Cerebellar cortex (tissue), 1 donor: ENCODE measurements at places on chromosomes 6 and 20.

GRCh38 chr6:53360093-53360912 is 11.6 kb upstream of the ELOVL5 start:
- DNase-seq, result peak; percentile 28

DNA sequence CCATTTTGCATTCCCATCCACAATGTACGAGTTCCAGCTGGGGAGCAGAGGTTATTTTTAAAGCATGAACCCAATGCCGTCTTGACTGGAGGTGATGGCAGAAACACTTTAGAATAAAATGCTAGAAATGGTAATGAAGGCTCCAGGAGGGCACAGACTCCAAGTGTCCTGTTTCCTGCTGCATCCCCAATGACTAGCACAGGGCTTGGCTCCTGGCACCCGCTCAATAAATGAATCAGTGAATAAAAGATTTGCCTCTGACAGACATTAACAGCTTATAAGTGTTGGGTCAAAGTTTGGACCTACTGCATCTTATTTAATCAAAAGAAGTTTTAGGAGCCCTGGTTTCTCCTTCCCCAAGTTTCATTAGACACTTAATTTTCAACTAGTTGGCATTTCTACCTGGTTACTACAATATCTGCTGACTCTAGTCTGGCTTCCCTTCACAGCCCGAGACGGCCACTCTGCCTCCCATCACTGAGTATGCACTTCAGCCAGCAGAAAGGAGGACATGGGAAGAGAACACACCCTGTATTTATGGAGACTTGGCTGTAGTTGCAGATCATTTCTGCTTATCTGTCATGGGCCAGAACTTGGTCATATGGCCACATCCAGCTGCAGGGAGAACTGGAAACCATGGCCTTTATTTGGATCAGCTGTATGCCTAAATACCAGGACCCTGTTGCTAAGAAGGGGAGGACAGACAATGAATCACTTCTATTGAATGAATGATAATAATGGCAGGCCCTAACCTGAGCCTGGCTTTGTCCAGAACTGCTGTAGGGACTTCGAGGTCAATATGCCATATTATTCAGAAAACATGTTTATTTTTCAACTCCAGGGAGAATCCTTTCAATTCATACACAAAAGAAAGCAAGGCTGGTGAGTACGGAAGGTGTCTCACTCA is 63.1 kb downstream of the TTI1 start:
- no peak for DNase-seq

DNA sequence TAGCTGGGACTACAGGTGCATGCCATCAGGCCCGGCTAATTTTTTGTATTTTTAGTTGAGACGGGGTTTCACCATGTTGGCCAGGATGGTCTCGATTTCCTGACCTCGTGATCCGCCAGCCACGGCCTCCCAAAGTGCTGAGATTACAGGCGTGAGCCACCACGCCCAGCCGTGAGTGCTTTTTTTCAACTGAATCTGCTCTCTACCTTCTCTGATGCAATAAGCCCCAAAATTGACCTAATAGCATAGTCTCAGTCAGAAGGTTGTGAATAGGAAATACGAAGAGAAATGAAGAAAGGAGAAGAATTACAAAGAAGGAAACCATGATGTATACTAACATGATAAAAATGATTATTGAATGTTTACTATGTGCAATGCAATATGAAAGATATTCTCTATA is 33.2 kb downstream of the BEND6 start:
- no peak for DNase-seq

GRCh38 chr6:54856129-54856528 is 9.6 kb downstream of the FAM83B start:
- DNase-seq, result no peak

GRCh38 chr6:146866731-146867414 is 268.1 kb downstream of the ADGB start:
- no peak for DNase-seq

DNA sequence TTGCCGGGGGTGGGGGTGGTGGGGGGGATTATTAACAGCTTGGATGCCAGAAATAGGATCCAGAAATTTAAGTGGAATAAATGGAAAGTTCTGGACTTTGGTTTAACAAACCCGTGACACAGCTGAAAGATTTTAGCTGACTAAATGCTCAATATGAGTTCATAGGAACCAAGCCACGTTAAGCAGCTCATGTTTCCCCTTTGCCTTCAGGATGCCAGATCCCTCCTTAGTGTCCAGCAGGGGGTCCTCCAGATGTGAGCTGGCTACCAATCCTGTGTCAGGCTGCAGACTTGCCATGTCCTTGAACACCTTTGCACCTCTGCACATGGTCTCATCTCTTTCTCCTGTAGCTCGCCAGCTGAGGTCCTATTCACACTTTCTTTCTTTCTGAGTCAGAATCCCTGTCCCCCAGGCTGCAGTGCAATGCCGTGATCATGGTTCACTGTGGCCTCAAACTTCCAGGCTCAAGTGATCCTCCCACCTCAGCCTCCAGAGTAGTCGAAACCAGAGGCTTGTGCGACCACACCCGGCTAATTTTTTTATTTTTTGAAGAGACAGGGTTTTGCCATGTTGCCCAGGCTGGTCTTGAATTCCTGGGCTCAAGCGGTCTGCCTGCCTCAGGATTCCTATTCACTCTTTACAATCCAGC is 133.3 kb upstream of the ARMC2 start:
- DNase-seq, result no peak

- DNase-seq, result no peak
These were observed 102.2 kb upstream of the EXOC2 start for GRCh38 chr6:795046-795685.

GRCh38 chr20:2051946-2052345 is 49.7 kb upstream of the STK35 start:
- no peak for DNase-seq

GRCh38 chr6:10465629-10466499 is 51.0 kb upstream of the TFAP2A start:
- DNase-seq, result peak; percentile 23

GRCh38 chr20:51654495-51654894 is 112.0 kb upstream of the NFATC2 start:
- DNase-seq, result no peak

DNA sequence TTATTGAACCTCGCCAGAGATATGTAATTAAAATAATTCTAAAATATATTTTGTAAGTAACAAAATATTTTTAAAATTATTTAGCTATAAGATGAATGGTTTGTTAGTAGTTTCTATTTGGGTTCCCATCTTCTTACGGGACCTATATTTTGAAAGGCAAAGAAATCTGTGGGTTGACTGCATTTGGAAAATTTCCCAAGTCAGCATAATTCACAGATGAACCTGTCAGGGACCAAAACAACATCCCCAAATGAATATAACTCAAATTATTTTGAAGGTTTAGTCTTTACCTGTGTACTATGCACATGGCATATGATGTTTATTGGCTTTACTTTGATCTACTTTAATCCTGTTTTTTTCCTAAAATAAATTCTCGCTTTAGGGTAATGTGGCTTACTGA is 607.4 kb upstream of the JAG1 start:
- DNase-seq, result no peak

GRCh38 chr20:23874747-23875146 is 4.8 kb downstream of the CST5 start:
- no peak for DNase-seq

DNA sequence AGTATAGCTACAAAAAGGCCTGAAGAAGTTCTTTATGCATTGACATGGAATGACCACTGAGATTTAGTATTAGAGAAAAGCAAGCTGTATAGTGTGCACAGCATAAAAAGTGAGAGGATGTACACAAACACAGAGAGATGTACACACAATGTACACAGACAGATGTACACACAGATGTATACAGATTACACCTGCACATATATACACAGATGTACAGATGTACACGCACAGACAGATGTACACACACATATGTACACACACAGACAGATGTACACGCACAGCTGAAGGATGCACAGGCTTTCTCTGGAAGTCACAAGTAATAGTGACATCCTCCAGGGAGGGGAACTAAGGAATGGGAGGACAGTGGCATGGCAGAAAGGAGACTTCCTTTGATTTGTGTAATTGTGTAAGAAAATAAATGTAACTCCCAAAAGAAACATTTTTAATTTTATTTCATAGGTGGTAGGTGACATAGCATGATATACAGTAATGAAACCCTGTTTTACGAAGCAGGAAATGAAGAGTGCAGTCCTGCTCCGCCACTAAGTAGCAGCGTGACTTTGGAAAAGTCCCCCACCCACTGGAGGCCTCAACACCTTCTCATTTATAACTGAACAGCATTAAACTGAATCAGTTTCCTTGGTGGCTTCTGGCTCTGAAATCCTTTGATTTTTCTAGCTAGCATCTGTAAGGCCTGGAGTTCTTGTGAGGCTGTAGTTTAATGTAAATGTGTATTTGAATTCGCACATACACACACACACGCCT is 14.1 kb downstream of the NFATC2 start:
- DNase-seq, result no peak

GRCh38 chr20:32918296-32918695 is 59.6 kb downstream of the EFCAB8 start:
- DNase-seq, result no peak

DNA sequence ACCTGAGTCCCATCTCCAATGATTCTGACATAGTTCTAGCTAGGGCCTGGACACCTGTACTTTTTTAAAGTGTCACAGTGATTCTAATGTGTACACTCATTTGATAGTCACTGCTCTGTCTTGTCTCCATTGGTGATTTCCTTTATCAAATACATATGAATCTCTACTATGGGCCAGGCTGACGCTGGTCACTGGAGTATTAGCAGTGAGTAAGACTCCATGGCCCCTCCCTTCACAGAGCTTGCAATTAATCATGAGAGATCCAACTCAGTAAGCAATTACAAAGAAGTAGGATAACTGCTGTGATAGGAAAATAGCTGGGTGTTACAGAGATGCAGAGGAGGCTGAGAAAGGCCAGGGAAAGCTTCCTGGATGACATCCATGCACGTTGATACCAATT is 19.3 kb upstream of the SASH1 start:
- DNase-seq, result no peak

GRCh38 chr20:63128367-63128766 is 87.6 kb downstream of the YTHDF1 start:
- no peak for DNase-seq

DNA sequence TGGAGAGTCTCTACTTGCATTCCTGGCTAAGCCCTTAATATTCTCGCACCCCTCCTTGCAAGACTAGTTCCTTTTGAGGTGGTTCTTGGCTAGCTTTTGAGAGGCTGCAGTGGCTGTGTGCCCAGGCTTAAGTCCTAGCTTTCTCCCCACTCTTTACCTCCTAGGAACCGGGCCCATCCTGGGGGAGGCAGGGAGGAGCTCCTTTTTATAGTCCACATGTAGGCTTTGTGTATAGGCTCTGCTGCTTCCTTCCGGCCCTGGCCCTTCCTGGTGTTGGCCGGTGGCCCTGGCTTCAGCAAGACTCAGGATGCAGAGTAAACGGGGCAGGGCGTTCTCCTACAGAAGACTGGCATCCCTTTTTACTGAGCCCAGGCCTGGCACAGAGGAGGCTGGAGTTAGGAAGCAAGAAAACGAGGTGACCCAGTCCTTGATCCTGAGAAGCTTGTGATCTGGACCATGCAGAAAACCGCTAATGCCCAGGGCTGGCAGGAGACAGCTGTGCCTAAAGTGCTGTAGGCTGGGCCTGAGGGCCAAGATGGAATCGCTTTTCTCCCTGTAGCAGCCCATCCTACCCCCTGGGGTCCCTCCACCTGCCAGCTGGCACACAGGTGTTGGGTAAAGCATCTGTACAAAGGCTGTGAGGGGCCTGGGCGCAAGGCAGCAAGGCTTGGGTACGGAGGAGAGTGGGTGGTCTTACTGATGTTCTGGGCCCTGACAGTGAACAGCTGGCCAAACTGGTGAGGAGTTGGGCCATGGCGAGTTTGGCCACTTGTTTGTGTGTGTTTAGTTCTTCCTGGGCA is 8.7 kb downstream of the PLCG1 start:
- DNase-seq, result peak; percentile 74

- no peak for DNase-seq
These were observed 928.9 kb upstream of the CITED2 start for GRCh38 chr6:140303218-140303949.

DNA sequence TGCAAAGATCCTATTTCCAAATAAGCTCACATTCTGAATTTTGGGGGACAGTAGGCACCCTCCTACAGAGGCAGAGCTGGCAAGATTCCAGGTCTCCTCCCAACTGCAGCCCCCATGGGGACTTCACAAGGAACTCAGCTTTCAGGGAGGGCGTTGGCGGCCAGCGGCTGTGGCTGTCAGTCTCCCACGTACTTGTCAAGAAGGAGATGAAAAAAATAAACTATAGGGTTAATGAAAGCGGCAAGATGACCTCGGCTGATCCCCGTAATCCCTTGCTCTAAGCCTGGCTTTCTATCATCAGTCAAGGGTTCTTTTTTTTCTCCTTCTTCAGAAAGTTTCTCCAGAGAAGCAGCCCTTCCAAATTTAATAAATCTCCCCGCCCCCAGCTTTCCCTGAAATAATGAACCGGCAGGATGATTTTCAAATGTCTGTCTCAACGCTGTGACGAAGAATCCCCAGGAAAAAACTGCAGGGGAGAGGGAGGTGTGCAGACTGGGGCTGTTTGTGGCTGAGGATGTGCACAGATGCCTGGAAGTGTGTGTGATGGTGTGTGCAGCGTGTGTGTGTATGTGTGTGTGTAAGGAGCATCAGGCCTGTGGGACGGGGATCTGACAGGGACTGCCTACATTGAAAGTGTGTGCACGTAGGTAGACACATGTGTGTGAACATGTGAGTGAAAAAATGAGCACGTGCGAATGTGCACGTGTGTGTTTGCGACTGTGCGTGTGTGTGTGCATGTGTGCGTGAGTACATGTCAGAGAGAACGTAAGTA is 78.7 kb downstream of the SLC2A10 start:
- no peak for DNase-seq

- no peak for DNase-seq
These were observed 60.6 kb downstream of the GPX5 start for GRCh38 chr6:28586324-28586723.

DNA sequence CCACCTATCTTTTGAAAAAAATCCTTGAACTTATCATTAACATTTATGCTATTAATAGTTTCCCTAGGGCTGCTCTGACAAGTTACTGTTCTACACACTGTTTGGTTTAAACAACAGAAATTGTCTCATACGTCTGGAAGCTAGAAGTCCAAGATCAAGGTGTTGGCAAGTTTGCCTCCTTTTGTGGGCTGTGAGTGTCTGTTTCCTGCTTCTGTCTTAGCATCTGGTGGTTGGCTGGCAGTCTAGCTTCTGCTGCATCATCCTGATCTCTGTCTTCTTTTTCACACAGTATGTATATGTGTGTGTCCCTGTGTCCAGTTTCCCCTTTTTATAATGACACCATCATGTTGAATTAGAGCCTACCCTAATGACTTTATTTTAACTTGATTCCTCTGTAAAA is 154.8 kb downstream of the RPS12 start:
- no peak for DNase-seq

DNA sequence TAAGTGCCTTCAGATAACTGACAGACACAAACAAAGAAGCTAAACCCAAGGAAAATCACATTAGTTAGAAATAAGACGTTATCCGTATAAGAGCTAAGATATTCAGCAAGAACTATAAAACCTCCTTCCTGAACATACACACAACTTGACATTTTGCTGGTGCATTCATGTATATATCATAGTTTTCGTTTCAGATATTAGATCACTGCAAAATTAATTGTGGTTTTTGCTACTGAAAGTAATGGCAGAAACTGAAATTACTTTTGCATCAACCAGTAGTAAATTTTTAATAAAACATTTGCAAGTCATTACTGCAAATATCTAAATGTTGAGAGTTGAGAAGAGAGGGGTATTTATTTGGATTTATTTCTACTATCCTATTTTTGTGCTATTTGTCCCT is 26.1 kb upstream of the KCNQ5 start:
- DNase-seq, result no peak
